ENCODE measurements at places on chromosomes 3 and 15.

- DNase-seq = no peak
Observed at GRCh38 chr15:66611257-66612053, 45.7 kb upstream of the LCTL start.

DNA sequence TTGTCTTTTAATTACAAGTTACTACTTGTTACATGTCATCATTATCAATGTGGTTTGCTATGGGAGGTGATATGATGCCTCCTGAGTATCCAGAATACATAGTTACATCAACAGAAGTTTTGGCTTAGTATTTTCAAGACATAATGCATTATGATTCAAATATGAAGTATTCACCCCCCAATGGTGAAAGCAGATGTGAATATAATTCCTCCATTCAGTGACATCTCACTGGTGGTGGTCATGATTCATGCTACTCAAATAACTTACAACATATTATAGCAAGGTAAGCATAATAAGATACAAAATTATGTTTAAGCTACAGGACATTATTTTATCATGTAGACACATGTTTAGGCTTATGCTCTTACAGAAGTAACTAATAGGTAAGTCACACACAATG is 34.9 kb upstream of the TTBK2 start:
- DNase-seq = peak; percentile 43

DNA sequence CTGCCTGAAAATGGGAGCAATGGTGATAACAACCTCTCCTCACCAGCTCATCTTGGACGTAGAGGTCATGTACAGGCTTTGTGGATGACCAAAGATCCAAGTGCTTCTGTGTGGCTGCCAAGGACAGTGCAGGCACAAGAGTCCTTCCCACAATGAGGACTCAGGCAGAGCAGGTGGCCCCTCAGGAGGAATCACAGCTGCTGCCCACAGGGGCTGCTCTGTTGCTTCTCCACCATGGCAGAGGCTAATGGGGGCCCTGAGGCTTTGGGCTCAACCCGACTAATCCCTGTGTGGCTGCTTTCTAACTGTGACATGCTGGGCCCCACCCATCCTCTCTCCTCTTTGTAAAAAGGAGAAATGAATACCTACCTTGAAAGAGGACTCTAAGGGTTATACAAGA is 58.1 kb upstream of the MRPS22 start:
- no peak for DNase-seq

DNA sequence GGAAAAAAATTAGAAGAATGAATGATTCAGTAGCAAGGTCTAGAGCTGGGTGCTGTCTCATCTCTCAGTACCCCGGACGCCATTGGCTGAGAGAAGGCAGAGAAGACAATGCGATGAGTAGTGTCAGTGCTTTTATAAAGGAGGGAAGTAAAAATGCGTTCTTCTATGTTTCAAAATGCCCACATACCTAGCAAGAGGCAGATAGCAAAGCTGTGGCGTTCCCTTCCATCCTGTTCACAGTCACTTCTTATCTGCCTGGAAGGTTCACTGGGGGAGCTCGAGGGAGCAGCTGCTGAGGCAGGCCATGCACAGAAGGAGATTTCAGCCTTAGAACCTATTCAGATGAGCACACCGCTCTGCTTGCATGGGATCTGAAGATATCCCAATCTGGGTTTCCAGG is 234.0 kb downstream of the RPLP1 start:
- DNase-seq = no peak

DNA sequence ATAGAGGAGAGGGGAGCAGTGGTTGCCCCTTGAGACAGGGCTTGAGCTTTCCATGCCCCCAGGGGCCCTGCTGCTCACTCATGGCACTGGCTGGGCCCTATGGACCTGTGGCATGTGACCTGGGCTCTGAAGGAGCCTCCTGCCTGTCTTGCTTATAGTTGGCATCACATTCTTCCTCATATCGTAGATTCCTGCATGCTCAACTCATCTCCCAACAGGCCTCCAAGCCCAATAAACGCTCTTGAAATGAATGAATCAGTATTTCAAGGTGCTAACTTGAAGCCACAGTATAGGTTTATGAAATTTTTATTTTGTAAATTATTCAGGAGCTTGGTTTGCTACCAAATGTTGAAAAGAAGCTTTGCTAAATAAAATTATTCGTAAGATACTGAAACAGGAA is 93.3 kb upstream of the SLC7A14 start:
- no peak for DNase-seq

GRCh38 chr15:69795601-69796000 is 302.1 kb downstream of the TLE3 start:
- DNase-seq = no peak

- DNase-seq = no peak
Observed at GRCh38 chr15:40929660-40930429, 705 bp downstream of the DLL4 start.

- no peak for DNase-seq
Observed at GRCh38 chr3:396293-396692, 199.7 kb downstream of the CHL1 start.

DNA sequence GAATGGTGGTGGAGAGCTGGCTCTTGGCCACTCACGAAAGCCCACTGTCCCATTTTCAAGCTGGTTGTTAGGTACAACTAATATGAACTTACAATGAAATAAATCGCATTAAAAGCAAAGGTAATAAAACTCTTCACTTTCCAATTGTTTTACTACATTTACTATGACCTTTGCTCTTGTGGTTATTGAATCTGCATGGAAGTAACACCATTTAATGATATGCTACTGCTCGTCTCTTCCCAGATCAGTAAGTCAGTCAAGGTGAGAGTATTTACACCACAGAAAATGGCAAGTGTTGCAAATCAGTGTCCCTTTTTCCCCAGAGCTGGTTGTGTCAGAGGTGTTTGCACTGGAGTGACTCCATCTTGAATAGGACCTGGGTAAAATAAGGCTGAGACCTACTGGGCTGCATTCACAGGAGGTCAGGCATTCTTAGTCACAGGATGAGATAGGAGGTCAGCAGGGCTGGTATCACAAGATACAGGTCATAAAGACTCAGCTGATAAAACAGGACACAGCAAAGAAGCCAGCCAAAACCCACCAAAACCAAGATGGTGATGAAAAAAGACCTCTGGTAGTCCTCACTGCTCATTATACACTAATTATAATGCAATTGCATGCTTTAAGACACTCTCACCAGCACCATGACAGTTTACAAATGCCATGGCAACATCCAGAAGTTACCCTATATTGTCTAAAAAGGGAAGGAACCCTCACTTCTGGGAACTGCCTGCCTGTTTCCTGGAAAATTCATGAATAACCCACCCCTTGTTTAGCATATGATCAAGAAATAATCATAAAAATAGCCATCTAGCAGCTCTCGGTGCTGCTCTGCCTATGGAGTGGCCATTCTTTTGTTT is 57.6 kb downstream of the FRMD4B start:
- no peak for DNase-seq

GRCh38 chr3:101828276-101828675 is 21.0 kb upstream of the NFKBIZ start:
- DNase-seq = no peak

DNA sequence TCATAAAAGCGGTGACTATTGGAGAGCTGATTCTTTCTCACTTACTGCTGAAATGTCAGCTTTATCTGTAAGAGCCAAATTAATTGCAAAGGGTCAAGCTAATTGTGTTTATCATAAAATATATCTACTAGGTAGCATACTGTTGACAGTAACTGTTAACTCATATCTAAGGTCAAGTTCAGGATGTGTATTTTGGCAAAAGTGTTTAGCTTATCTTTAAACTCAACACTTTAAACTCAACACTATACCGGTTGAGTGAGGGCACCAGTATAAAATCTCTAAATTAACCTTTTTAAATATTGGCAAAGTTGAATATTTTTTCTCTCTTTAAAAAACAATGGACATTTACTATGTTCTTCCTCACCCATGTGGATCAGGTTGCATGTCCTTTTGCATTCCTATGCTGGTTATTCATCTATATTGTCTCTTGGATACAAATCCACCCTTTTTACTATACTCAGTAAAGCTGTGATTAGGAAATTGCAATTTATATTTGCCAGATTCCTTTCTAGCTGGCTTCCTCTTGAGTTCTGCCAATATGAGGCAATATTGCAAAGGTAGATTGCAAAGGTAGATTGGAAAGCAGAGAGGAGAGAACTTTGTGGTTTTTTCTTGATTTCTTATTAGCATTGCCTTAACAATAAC is 344.6 kb upstream of the DCBLD2 start:
- DNase-seq = peak; percentile 26

- DNase-seq = no peak
Observed at GRCh38 chr3:172226831-172227230, 187.5 kb downstream of the FNDC3B start.

DNA sequence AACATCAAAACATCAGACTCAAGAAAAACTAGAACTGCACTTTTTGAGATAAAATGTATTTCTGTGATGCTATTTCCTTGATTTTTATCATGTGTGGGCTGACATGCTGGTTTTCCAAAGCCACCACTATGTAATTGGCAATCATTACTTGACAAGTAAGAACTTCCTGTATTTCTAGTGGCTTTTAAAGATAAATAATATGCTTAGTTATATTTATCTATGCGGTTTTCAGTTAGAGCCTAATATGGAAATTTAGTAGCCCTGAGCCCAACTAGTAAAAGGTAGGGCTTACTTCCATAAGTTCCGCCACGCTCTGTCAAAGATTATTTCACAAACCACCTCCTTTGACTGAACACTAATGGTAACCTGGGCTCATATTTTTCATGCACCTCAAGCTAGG is 91.6 kb downstream of the PPARG start:
- no peak for DNase-seq
